ENCODE measurements at places on chromosomes 5 and 9.

GRCh38 chr5:78699552-78700153 is 51.1 kb upstream of the LHFPL2 start:
- DNase-seq: no peak

DNA sequence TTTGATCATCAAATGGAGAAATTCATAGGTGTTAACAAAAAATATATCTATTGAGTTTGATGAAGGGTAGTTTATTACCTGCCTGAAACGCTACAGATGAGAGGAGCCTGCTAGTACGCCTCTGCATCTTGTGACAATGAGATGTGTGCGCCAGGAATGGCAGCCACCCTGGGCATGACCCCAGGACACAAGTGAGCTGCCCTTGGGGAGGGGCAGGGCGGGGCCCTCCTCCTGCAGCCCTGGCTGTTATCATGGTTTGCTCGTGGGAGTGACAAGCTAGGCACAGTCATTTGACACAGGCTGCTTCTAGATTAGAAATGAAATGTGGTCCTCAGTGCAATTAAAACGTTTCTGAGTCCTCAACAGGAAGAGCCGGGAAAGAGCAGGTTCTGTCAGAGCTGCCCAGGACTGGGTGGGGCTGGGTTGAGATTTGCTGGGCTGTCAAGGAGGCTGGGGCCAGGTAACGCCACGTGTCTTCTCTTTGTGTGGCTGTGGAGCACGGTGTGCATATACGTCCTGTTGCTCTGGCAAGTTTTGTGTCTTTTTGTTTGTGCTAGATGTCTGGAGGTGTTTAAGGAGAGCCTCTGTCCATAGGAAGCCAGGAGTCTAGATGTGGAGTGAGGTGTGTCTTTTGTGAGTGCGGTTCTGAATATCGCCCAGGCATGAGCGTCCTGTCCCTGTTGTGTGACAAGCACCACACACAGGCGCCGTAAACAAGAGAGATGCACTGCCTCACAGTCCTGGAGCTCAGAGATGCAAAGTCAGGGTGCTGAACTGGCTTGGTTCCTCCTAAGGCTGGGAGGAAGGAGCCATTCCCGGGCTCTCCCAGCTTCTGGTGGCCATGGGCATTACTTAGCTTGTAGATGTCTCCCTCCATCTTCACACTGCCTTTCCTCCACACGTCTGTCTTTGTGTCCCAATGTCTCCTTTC is 129.0 kb upstream of the IRX4 start:
- DNase-seq: no peak

DNA sequence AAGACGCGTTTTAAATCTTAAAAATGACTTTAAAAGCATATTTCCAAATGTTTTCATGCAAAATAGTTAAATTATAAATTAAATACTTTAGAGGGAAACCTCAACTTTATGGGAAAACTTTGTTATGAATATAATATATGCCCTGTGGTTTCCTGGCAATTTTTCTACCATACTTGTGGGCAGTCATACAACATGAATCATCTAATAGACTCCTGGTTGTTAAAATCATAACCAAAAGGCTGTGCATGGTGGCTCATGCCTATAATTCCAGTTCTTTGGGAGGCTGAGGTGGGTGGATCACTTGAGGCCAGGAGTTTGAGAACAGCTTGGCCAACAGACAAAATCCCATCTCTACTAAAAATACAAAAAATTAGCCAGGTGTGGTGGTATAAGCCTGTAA is 18.2 kb downstream of the ATP10B start:
- DNase-seq: no peak

GRCh38 chr5:25181249-25181648 is 536.5 kb upstream of the CDH10 start:
- DNase-seq: no peak

DNA sequence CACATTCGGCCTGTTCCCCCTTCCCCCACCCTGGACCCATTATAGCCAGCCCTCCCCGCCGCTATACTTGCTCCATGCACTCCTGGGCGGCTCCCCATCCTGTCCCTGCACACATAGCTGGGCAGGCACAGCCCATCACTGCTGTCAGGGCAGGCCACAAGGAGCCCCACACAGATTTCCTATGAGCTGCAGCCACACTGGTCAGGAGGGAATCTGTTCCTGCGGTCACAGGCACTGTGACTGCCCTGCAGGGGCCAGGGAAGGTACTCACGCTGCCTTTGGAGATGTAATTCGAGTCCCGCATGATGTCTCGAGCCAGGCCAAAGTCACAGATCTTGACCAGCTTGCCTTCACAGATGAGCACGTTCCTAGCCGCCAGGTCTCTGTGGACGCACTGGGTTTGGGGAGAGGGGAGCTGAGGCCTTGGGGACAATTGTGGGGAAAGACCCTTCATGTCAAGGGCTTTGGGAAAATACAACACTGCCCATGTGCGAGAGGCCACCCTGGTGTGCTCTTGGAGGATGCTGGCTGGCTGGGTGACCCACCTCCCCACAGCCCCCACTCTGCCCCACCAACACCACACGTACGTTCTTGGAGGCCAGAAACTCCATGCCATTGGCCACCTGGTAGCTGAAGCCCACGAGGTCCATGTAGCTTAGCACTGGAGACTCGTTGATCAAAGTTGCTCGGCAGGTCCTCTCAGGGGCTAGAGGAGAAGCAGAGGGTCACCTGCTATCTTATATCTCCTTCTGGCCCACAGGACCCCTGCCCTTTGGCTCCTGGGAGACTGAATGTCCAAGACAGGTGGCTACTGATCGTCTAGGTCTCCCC is 34.5 kb upstream of the CSF1R start:
- no peak for DNase-seq

GRCh38 chr5:148012801-148013200 is 51.0 kb upstream of the SPINK5 start:
- no peak for DNase-seq

- DNase-seq: no peak
These were observed 52.0 kb upstream of the KCNIP1 start for GRCh38 chr5:170451747-170452365.

DNA sequence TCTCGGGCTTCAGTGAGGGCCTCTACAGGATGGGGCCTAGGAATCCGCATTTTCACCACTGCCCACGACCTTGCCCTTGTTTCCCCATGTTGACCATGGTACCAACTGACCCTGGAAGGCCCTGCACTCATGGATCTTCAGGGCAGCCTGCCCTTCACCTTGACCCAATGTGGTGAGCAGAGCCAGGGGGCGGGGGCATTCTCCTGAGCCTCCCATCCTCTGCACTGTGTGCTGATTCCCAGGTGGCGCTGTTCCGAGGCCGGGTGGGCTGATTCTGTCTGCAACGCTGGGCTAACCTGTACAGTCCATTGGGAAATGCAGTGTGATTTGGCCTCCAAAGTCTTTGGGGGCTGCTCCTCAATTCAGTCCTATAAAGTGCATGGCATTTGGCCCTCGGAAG is 68.7 kb downstream of the SHB start:
- no peak for DNase-seq

DNA sequence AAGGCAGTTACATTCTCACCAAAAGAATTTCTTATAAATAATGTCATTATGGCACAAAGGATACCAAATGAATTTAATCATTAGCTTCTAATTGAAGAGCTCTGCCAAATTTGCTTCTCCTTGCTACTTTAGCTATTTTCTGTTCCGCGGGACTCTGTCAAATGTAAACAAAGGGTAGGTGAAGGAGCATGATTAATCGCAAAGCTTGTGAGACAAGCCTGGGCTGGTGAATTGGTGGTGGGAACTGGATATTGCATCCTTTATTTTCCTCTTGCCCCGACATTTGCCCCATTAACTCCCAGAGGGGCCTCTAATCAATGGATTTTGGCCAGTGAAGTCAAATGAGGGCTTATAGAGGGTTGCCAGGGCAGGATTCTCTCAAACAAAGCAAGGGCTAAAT is 234.2 kb upstream of the RFX3 start:
- no peak for DNase-seq

- DNase-seq: no peak
These were observed 588.9 kb downstream of the MAT2B start for GRCh38 chr5:164094291-164094690.

DNA sequence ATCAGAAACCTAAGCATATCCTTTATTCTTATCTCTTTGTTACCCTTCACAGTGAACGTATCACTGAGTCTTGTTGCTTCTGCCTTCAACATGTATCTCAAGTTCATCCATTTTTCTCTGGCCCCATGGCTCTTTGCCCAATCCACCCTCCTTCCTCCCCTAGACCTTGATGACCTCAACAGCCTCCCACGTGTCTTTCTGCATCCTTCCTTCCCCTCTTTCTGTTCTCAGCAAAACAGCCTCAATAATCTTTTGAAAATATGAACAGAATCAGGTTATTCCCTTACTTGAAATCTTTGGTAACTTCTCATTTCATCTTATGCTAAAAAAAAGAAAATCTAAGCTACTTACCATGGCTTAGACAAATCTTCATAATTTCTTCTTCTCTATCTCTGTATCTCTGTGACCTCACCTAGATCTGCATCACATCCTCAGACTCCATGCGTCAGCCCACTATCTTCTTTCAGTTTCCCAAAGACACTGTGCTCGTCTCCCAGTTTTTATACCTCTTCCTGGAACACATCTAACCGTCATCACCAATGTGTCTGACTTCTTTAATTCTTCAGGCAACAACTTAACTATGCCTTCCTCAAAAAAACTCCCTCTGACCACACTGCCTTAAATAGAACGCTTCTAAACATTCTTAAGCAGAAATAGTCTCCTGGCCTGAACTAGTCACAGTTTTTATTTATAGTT is 208.0 kb downstream of the PARP8 start:
- no peak for DNase-seq

DNA sequence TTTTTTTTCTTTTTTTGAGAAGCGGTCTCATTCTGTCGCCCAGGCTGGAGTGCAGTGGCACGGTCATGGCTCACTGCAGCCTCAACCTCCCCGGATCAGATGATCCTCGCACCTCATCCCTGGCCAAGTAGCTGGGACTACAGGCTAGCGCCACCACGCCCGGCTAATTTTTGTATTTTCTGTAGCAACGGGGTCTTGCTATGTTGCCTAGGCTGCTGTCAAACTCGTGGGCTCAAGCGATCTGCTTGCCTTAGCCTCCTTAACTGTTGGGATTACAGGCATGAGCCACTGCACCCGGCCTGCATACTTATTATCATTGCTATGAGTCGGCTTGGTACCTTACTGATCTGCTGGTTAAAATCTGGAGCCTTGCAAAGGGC is 790 bp upstream of the IARS1 start:
- no peak for DNase-seq

GRCh38 chr5:176737746-176738636 is 72.4 kb upstream of the UNC5A start:
- no peak for DNase-seq

- DNase-seq: no peak
These were observed 13.6 kb downstream of the ARHGAP26 start for GRCh38 chr5:142783601-142784341.
